ENCODE measurements at places on chromosomes 12 and 14.

- no peak for DNase-seq
Measured at GRCh38 chr12:127822809-127823411, 444.1 kb upstream of the TMEM132C start.

DNA sequence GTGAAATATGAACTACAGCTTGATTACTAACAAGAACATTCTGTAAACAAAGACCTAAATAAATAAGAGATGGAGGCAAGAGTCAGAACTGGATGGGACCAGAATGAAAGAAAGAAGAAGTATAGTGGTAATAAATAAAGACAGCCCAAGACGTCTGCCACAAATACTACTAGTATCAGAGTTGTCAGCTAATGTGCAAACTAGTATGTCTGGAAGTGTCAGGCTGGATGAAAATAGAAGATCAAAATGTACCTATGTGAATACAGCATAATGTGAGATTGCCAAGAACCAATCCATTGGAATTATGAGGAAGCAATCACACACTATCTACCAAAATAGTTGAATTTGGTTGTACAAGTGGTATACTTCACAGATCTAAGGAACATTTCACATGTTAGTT lies 353.0 kb downstream of the BTG1 start:
- no peak for DNase-seq

GRCh38 chr12:57859121-57859520 lies 12.6 kb upstream of the CTDSP2 start:
- DNase-seq, result no peak

DNA sequence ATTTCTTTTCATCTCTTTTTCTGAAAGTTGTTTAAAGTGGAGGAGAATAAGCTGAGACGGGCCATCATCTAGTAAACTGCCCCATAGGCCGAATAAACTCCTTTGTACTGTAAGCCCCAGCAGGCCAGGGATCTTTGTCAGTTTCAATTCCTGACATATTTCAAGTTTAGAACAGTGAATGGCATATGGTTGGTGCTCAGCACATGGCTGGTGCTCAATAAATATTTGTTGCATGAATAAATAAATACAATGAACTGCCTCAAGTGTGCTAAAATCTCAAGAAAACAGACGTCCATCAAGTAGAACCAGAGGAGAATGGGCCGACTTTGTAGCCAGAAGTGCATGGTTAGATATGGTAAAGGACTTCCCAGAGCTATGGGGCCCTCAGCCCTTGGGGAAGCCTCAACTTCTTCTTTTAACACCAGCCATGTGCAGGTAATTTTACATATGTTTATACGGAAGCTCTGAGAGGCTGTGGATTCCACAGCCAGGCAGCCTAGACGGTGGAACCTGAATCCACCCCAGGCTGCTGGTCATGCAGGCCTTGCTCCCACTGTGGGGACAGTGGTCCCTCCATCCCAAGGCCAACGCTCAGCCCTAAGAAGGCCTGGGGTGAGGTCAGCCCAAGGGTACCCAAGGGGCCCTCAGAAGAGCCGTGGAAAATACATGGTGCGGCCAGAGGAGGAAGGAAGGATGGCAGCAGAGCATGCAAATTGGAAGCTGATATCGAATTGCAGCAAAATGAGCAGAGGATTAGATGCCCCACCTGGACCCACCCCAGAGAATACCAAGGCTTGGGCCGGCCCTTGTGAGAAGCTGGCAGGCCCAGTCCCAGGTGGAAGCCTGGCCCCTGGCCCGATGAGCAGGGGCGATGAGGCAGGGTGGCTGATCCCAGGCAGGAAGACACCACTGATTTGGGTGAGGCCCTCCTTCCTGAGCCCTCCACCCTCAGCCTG lies 8.7 kb upstream of the AQP2 start:
- DNase-seq, result no peak

DNA sequence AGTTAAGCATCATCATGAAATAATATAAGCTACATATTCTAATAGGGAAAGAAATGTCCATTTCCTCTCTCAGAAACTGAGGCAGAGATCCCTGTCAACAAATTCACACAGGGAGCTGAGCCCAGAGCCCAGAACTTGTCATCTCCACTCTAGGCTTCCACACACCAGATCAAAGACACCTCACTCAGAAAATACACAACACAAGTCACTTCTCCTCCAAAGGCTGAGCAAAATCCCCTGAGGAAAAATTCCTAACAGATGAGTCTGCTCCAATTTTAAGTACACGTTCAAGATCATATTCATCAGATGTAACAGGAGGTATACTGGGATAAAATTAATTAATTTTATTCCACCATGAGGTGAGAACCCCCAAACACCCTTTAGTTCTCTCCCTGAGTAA lies 227.3 kb downstream of the DPF3 start:
- no peak for DNase-seq

GRCh38 chr14:44112774-44113460 lies 394.2 kb downstream of the FSCB start:
- DNase-seq, result no peak

DNA sequence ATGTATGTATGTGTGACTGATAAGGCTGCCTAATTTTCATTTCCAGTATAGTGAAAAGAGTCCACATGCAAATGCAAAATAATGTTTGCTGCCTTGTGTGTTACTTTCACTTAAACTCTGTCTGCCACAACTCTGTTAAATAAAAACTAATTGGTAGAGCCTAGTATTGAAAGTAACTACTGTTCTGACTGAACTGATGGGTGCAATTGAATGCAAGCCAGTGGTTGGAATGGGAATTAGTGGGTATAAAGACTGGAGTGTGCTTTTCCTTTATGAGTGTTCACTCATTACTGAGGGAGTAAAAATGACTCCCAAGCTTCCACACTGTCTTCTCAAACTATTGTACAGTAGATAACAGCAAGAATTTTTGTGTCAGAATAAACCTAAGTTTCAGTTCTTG lies 571.0 kb downstream of the TMTC2 start:
- no peak for DNase-seq

DNA sequence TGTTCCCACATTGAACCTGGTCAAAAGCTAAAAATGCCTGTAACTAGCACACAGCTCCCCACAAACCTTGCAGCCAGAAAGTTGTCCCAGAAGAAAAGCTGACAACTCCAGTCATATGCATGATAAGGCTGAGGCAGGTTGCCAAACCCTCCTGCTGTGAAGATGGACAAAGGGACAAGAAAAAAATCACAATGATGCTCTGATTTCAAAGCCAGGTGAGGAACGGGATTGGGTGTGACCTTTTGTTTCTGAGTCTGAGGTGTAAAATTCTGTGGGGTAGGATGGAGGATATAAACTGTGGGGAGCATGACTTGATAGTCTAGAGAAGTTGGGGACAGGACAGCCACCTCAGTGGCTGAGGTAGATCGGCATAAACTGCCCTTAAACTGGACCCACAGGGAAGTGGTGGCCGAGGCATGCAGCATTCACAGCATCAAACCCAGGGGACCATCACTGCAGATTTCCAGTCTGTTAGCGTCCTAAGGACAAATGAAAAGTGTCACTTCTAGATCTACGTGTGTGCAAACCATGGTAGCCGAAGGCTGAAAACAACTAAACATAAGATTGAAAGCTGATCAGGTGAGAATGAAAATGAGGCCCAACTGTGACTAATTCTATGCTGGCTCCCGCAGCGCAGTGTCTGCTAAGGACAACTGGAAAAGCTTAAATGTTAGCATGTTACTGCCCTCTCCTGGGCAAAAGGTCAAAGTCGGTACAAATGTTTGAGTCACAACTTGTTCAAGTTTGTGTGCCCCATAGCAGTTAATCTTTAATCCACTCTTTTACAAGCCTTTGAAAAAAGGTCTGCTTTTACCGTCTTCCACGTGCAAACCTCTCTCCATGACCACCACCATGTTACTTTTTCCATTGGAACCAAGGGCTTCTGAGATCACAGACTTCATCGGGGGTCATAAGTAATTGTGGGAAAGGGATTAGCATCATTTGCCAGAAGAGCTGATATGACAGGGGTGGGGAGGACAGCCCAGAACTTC lies 39.8 kb downstream of the GRIN2B start:
- peak; percentile 24 for DNase-seq

DNA sequence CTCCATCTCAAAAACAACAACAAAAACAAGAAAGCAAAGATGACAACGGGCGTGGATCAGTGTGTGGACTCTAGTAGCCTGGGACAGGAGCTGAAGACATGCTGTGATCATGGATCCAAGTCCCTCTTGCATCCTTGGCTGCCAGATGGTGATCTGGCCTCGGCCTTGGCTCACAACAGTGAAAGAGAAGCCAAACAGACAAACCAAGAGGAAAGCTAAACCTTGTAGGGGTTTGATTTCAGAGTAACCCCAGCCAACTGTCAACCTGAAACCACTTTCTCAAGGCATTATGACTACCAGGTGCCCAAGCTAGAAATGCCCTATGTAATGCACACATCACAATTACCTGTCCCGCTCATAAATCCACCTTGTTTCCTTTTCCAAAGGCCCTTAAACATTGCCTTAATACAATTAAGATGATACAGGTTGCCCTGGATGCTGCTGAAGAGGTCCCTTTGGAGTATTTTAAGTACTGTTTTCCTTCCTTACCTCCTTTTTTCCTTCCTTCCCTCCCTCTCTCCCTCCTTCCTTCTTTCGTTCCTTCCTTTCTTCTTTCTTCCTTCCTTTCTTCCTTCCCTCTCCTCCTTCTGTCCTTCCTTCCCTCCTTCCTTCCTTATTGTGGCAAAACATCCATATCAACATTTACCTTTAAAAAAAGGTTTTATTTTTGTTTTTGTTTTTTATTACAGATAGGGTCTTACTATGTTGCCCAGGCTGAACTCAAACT lies 41.4 kb upstream of the NINJ2 start:
- no peak for DNase-seq

DNA sequence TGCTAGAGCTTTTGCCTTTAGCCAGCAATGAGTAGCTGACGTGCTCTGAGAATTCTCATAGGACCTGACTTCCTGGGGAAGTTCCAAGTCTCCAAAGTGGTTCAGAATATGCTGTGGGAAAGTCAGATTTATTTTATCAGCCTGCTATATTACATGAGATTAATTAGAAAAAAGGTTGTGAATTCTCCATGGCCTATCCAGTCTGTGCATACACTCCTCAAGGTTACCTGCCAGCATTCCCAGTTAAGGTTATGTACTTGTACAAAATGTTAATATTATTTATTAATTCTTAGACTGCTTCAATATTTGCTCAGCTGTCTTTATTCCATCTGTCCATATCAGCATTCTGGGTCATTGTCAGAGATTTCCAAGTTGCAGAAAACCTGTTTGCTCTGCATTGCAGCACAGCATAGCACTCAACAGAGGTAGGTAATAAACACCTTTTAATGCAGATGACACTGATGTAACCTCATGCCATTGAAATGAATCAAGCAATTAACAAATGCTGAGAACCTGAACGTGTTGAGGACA lies 2.7 kb upstream of the SEL1L start:
- DNase-seq, result no peak

DNA sequence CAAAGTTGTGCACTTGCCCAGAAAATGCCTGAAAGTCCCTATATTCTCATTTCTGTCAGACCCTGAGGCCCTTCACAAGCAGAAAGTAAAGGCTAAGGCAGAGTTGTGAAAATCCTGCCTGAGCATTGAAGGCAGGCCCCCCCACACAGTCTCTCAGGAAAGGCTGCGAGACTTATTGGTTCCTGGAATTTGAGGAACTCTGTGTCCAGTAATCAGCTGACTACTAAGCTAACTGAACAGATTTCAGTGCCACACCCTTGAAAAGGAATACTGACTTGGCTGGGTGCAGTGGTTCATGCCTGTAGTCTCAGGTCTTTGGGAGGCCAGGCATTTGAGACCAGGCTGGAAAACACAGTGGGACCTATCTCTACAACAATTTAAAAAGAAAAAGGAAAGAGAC lies 21.1 kb upstream of the PPP2R5E start:
- no peak for DNase-seq

GRCh38 chr12:88057994-88058718 lies 29.0 kb upstream of the C12orf50 start:
- no peak for DNase-seq

DNA sequence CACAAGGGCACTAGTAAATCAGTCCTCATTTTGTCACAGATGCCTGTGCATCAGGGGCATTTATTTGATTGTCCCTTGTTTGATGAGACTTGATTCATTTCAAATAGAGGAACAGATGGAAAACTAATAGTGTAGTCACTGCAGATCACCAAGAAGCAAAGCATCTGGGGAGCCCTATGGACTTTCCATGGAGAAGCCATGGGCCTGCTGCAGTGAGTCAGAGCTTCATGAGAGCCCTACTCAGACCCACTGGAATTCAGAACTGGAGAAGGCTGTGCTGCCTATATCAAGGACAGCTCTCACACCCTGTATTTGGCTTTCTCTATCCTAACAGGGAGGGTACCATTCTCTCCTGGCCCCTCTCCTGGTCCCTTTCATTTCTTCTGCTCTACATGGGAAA lies 126.2 kb downstream of the GRIP1 start:
- DNase-seq, result no peak

DNA sequence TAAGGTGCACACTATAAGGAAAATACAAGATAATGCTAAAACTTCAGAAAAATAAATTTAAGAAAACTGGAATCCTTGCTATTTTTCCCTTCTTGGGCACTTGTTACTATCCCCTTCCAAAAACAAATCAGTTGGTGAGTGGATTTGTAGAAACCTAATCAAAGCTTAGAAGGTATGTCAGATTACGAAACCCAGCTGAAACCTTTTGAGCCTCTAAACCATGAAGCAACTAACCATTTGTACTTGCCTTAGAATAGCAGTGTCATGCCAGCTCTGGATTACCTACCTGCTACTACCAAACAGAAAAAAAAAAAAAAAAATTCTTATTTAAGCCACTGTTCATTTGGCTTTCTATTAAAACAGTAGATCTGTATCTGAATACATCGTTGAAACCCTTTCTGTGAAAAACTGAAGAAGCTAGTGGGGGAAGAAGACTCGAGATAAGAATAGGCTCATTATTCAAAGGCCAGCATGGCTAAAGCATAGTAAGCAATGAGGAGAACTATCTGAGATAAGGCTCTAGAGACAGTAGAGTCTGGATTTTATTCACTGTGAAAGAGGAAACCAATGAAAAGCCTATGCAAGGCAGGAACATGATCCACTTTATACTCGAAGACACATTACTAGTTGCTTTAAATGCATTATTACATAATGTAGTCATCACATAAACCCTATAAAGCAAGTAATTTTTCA lies 30.2 kb downstream of the OSBPL8 start:
- DNase-seq, result no peak

- no peak for DNase-seq
Measured at GRCh38 chr12:112357214-112357613, 25.0 kb downstream of the HECTD4 start.

DNA sequence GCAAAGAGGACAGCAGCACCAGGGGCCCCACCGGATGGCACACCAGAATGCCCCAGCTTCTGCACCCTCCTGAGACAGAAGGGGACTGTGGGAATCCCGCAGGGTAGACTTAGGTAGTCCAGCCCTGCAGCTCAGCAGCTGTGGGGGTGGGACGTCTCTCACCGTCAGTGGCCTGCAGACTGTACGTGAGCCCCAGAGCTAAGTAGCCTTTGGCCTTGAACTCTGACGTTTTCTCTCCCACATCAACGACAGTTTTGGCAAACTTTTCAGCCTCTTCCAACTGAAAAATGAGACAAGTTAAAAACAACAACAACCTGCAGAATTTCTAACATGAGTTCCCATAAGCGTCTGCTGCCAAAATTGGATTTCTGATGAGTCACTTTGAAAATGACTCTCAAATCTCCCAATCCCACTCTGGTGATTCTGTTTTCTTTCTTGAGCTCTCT lies 161.4 kb downstream of the TTC7B start:
- no peak for DNase-seq
